ENCODE measurements at places on chromosomes 3 and 15.

GRCh38 chr3:13150624-13151023, 77.4 kb upstream of the IQSEC1 start:
- DNase-seq: no peak

DNA sequence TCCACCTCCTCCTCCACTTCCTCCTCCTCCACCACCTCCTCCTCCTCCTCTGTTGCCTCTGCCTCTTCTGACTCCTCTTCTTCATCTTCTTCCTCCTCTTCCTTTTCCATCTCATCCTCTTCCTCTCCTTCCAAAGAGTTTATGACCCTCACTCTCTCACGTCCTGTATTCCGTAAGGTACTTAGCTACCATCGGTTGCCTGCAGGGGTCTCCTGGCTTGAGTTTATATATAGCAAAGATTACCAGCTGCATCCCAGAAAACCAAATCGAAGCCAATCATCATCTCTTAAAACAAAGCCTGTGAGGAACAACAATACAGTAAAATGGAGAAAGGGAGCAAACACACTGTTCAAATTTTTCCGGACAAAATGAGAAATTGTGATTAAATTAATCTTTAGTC, 317.4 kb downstream of the C3orf38 start:
- no peak for DNase-seq

- peak; percentile 54 for DNase-seq
Observed at GRCh38 chr3:41324156-41324475, 124.8 kb downstream of the CTNNB1 start.

DNA sequence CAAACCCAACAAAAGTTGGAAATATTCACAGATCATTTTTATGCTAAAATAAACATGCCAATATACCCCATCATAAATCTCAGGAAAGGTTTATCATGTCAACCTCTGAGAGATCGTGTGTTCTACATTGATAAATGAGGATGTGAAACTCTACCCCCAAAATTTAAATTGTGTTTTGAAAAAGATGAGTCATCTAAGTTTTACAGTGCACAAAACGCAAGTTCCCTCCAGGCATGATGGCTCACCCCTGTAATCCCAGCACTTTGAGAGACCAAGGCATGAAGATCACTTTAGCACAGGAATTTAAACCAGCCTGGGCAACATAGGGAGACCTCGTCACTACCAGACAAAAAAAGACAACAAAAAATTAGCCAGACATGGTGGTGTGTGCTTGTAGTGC, 1487.0 kb upstream of the GBE1 start:
- no peak for DNase-seq

DNA sequence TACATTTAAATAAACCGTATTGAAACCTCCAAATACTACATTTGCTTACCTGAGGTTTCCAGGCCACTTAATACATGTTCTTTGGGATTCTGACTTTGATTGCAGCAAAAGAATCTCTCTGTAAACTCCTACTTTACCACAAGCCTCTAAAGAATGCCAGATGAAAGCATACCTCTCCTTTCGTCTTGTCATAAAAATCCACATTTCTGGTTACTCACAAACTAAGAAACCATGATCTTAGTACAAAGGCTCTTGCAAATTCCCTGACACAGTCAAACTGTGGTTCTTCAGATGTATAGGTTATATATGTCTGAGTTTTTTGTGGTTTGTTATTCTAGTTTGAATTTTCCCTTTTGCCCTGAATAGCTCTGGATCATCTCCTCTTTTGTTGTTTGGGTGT, 188.4 kb downstream of the RAP2B start:
- no peak for DNase-seq

DNA sequence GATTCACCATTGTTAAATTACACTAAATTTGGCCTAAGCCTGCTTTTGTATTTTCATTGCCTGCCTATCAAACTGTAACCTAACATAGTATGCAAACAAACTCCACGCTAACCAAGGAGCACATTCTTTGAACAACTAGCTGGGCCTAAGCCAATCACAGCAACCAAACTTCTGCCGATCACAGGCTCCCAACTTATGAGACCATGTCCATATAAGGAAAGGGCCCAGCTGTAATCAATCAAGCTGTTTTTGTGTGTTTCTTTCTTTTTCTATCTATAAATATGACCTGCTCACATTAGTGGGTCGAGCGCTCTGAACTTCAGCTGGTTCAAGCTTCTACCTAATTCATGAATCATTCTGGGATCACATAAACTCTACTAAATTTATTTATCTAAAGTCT, 473.6 kb downstream of the SI start:
- no peak for DNase-seq

- no peak for DNase-seq
Observed at GRCh38 chr15:100002086-100002620, 268.9 kb upstream of the LYSMD4 start.

DNA sequence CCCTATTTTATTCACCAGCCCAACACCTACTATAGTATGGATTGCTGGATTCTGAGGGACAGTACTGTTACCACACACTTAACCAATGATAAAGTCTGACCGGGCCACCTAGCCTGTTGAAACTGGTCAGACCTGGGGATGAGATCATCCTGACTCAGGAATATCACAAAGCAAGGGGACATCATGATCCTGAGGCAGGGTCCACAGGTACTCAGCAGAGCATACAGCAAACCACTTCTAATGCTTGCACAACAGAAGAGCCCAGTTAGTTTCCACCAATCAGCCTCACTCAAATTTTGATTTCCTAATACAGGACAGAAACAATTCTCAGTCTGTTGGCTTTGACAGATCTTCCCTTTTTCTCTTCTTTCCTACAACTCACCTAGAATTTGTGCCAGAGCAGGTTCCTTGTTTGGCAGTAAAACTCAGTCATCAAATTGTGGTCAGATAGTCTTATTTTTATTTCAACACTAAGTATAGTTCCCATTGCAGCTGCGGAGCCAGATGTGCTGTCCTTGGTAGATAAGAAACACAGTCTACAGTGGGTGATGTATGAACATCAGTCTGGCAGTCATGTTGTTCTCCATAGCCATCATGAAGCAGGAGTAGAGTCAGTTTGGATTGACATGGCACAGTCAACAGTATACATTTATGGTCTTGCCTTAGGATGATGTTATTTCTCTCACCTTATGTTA, 90.1 kb upstream of the PRR23C start:
- no peak for DNase-seq

GRCh38 chr3:13715167-13715954, 164.5 kb downstream of the WNT7A start:
- no peak for DNase-seq

DNA sequence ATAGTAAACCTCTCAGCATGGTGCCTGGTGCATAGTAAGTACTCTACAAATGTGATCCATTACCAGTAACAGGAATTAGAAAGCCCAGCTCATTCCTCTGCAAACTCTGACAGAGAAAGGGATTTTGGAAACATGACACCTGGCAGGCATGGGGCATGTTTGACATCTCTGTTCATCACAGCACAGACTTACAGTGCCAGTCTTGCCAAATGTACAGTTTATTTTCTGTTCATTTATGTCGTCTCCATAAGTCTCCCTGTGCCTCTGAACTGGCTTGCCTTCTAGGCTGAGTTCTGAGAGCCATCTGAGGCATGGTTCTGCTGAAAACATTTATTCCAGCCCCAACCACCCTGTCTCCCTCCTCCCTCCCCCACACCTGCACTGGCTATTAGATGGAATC, 67.0 kb upstream of the CTDSPL start:
- DNase-seq: no peak

DNA sequence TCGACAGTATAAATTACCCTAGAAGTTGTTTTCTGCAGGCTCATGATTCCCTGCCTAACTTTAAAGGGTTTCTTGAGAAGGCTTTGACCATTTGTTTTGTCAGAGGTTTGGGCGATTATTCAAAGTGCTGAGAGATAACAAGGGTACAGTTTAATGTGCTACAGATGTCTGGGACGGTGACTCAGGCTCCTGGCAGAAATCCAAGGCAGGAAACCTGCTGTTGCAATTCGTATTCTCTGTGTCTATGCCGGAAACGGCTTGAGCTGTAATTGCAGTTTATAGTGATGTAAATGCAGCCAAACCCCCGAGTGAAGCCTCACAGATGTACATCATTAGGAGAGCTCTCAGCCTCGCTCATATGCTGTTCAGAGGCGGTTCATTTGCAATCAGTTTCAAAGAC, 65.6 kb downstream of the SYNPR start:
- DNase-seq: peak; percentile 83

DNA sequence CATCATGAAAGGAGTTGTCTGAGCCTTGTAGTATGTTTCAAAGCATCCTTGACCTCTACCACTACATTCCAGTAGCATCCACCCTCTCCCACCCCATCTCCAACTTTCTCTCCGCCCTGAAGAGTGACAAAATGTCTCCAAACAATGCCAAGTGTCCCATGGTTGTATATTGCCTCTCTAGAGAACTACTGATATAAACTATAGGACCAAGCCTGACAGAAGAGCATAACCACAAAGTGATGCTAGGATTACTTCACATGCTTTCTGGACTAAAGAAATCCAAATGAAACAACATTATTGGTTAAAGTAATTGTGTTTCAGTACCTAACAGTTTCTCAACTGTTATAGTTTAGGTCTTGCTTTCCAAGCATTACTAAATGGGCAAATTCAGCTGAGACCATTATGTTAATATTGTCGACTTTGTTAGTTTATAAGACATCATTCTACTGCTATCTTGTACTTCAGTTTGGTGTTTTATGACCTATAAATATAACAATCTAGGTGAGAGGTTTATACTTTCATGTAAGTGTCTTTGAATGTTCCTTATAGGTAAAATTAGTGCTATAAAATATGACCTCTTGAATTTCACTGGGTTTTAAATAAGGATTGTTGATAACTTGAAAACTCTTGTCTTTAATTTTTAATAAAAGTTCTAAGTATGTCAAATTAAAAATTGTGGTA, 117.4 kb downstream of the SUCNR1 start:
- DNase-seq: no peak

GRCh38 chr3:184282941-184283340, 7.1 kb downstream of the ECE2 start:
- DNase-seq: no peak

- no peak for DNase-seq
Observed at GRCh38 chr15:45586601-45587094, 531 bp upstream of the BLOC1S6 start.

- DNase-seq: no peak
Observed at GRCh38 chr3:18900994-18901393, 247.3 kb upstream of the KCNH8 start.

GRCh38 chr3:110624576-110624975, 447.0 kb upstream of the NECTIN3 start:
- no peak for DNase-seq

DNA sequence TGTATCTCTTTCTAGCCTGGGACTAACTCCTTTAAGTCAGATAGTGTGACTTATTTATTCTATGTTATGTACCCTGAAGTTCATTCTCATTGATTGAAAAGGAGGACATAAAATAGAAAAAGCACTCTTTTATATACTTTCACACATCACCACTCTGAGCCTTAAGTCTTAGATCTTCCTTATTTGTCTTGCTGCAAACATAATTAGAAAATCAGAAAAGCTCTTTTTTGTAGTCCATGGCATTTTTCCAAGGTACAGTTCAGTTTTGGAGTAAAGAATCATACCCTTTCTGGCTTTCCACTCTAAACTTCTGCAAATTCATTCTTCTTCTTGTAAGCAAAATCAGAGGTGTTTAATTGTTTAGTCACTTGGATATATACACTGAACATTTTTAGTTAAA, 75.5 kb downstream of the AKAP13 start:
- no peak for DNase-seq

GRCh38 chr15:90080818-90081393, 21.4 kb downstream of the IDH2 start:
- no peak for DNase-seq

- DNase-seq: no peak
Observed at GRCh38 chr3:147423798-147424580, 14.8 kb downstream of the ZIC1 start.

- no peak for DNase-seq
Observed at GRCh38 chr3:170699158-170700053, 113.5 kb upstream of the SLC7A14 start.
